Caudate nucleus (tissue), 63 donors: ENCODE measurements at places on chromosomes 3 and 15.

DNA sequence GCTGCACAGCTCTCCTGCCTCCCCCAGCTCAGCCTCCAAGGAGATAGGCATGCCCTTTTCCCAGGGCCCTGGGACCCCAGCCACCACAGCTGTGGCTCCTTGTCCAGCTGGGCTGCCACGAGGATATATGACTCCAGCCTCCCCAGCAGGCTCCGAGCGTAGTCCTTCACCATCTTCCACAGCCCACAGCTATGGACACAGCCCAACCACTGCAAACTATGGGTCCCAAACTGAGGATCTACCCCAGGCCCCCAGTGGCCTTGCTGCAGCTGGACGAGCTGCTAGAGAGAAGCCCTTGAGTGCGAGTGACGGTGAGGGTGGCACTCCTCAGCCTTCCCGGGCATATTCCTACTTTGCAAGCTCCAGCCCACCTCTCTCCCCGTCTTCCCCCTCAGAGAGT is 20.5 kb upstream of the APEH start:
- no peak for DNase-seq

DNA sequence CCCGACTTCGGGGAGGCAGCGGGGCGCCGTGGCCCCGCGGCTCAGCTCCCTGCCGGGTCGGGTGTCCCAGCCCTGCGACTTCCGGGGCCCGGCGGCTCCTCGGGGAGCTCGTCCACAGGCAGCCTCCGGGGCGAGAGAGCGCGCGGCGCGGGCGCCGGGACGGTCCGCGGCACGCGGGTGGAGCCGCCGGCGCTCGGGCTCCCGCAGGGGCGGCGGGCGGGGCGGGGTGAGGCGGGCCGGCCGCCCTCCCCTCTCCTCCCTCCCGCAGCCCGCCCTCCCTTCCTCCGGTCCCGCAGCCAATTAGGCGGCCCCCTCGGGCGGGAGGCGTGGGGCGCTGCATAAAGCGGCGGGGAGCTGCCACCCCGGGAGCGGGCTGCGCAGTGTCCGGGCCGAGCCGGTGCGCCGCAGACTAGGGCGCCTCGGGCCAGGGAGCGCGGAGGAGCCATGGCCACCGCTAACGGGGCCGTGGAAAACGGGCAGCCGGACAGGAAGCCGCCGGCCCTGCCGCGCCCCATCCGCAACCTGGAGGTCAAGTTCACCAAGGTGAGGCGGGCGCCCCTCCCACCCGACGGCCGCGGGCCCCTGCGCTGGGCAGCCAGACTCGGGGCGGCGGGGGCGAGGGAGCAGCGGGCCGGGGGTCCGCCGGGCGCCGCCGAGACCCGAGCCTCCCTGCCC is at the start of gene ALDH1A3:
Gene ALDH1A3 (plus strand): TSS at position 368 of the 675 bp plus-strand sequence. CDS start 77 bp downstream, at position 445.
- no peak for DNase-seq

- DNase-seq = no peak
Observed at GRCh38 chr3:187567661-187568121, 102.5 kb downstream of the SST start.

- no peak for DNase-seq
Observed at GRCh38 chr3:71101626-71102025, 481.9 kb downstream of the FOXP1 start.

DNA sequence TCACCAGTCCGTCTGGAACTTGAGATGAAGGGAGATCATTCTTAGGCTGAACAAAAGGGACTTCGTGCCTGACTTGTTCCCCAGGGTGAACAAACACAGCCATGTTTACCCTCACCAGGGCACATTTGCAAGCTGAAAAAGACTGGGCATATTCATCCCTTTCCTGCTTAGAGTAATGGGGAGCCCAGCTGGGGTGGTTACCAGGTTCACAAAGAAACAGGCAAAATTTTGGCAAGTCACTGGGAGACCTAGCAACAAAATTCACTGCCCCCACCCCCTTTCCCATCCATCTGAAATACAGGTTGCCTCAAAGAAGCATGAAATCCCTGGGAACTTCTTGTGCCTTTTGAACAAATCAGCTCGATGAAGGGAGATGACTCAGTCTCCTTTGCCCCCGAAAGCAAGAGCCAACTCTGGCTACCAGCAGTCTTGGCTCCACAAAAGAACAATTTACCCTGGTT is 775.0 kb downstream of the SQOR start:
- no peak for DNase-seq

DNA sequence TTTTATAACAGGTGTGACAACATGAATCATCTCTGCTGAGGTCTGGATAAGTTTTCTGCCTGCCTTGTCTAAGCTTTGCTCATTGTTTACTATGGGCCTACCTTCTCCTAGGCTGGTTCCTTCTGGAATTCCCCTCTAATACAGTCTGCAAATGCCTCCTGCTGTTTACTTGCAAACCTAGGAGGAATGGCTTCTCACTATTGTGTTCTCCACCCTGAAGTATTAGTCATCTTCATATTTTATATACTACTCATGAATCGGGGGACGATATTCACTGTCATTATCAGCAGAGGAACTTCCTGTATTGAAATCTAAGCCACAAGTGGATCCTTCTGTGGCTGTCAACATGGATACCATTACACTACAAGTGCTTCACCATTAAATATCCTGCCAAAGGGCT is 154.8 kb downstream of the PLCL2 start:
- no peak for DNase-seq

DNA sequence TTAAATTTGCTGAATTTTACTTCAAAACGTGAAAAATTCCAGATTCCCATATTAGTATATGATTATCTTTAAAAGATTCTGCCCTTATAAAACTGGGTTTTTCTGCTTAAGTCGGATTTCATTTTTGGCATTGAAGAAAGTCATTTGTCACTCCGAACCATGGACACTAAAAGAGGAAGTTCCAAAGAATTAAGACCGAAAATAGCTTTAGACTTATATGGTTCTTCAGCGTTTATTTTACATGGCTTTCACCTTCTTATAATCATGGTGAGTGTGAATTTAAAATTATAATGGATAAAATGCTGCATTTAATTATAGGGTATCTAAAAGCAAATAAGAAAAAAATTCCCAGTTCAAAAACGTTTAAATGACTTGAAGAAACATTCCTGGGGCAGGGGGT is 1.0 kb downstream of the C3orf38 start:
- DNase-seq = no peak

DNA sequence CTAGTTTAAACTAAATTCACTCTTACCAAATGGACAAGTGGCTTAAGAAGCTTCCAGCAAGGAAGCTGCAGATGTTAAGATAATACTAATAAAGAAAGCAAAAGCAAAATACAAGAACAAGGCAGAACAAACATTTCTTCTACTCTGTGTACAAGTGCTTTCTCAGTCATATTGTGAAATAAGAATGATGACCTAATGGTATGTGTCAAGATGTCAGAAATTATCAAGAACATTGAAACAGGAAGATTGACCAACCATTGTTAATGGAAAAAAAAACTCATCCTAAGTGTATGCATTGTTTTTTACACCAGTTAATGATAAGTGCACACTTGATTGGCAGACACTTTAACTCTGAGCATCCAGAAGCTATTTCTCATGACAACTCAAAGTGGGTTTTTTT is 65.4 kb upstream of the P2RY1 start:
- DNase-seq = no peak

DNA sequence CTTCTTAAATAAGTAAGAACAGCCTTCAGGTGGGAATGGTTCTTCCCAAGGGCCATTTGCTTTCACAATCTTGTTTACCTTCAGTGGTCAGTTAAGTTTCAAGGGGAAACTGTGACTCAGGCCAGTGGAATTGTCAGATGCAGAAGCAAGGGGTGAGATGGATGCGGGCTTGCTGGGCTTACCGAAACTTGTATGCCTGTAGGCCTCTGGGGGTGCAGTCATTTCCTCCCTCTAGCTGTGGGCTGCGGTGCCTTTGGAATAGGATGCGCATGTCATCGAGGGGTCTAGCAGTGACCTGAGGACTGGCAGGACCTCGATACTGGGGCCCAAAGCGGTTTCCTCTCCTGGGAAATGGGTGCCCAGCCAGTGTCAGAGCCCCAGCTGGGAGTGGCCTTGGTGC is 121.6 kb downstream of the EEFSEC start:
- DNase-seq = no peak

DNA sequence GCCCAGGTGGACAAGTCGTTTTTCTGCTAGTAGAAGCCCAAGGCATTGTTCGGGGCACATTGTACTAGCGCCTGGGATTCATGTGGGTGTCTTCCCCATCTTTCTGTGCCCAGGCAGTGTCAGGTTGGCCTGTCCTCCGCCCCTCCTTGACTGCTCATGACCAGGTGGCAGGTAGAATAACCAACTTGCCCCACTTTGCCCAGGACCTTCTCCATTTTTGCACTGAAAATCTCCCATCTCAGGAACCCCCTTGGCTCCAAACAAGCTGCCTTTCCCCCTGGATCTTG is 33.9 kb downstream of the PLA2G4D start:
- DNase-seq = no peak

DNA sequence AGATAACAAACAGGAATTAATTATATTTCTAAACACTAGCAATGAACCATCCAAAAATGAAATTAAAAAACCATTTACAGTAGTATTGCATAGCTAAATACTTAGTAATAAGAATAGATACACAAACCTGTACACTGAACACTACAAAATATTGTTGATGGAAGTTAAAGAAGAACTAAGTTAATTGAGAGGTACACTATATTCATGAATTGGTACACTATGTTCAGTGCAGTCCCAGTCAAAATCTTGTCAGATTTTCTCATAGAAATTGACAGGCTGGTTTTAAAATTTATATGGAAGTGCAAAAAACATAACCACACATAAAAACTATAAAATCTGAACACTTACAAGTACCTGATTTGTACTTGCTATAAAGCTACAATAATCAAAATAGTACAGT is 24.4 kb downstream of the PIK3CA start:
- no peak for DNase-seq

GRCh38 chr3:170864525-170865208 is 5.3 kb downstream of the RPL22L1 start:
- no peak for DNase-seq

- no peak for DNase-seq
Observed at GRCh38 chr3:194481103-194481502, 5.7 kb downstream of the ATP13A3 start.

- DNase-seq = no peak
Observed at GRCh38 chr15:82530606-82531379, 9.5 kb downstream of the RPS17 start.

- no peak for DNase-seq
Observed at GRCh38 chr15:94411285-94411684, 179.9 kb downstream of the MCTP2 start.

- no peak for DNase-seq
Observed at GRCh38 chr3:62277450-62277849, 95.9 kb downstream of the FEZF2 start.

DNA sequence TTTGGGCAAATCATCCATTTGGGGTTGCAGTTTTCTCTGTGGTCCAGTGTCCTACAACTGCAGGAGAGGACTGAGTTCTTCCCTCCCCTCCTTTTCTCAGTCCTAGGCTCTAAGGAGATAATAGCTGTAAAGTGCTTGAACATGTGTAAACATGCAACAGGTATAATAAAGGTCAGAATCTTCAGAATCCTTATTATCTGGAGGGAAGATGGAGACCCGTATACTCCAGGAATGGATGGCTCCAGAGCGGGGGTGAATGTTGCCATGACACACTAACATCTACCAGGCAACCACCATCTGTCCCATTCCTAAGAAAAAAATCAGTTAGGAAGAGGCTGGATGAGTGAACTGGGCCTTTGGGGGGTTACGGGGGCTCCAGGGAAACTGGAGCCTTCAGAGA is 39.7 kb upstream of the GLCE start:
- no peak for DNase-seq

DNA sequence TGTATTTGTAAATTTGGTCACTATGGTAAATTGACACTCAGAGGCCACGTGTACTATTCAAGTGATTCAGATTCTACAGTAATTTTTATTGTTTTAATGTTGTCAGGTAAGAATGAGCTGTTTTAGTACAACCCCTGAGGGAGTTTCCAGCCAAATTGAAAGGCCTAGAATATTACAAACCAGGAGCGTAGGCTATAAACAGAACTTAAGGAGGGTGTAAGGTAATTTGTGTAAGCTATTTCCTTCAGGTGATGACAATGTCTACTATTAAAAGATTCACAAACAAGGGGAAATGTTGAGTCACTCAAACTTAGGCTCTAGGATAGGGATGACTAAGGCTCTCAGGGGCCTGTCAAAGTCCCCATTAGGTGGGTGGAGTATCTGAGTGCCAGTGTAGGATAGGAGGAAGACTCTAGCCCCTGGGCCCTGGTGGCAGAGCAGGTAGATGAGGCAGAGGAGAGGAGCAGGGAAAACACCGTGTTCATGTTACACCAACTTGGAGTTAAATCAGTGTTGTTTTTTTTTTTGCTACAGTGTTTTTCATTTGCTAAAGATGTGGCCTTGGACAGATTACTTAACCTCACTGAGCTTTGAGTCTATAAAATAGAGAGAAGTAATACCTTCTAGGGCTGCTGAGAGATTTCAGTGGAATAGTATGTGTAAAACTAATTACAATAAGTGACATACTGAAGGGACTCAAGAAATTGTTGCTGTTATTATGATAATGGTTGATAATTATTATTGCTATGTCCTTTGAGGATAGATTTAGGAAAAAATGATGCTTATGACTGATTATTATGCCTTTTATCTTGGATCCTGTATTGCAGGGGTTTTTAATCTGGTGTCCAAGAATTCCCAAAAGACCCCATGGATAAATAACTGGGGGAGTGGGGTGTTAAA is 10.3 kb downstream of the TM4SF1 start:
- no peak for DNase-seq

- no peak for DNase-seq
Observed at GRCh38 chr3:47533996-47534454, 20.5 kb upstream of the ELP6 start.

GRCh38 chr3:11392860-11393114 is 120.6 kb downstream of the ATG7 start:
- no peak for DNase-seq
